Foreskin keratinocyte (primary cell): ENCODE measurements at places on chromosomes 16 and 17.

GRCh38 chr17:4789701-4789950 is 862 bp downstream of the GLTPD2 start:
- no peak for DNase-seq

- DNase-seq = no peak
Observed at GRCh38 chr17:36214918-36215317, 4.1 kb downstream of the CCL4L2 start.

DNA sequence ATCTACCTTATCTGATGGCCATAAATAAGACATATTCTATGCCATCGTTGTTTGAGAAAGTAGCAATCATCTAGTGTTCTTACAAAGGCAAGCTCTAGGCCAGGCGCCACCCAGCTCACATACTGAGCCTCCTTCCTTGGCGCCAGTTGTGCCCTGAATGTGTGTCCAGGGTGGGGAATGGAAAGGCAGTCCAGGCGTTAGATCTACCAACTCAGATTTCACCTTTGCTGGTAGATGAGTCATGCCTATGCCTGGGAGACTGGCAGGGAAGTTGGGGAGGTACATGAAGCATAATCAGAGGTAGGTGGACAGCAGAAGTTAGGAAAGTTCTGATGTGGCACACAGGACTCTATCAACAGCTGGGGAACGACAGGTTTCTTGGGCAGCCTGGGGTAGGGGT is 23.6 kb downstream of the SDR42E1 start:
- no peak for DNase-seq

DNA sequence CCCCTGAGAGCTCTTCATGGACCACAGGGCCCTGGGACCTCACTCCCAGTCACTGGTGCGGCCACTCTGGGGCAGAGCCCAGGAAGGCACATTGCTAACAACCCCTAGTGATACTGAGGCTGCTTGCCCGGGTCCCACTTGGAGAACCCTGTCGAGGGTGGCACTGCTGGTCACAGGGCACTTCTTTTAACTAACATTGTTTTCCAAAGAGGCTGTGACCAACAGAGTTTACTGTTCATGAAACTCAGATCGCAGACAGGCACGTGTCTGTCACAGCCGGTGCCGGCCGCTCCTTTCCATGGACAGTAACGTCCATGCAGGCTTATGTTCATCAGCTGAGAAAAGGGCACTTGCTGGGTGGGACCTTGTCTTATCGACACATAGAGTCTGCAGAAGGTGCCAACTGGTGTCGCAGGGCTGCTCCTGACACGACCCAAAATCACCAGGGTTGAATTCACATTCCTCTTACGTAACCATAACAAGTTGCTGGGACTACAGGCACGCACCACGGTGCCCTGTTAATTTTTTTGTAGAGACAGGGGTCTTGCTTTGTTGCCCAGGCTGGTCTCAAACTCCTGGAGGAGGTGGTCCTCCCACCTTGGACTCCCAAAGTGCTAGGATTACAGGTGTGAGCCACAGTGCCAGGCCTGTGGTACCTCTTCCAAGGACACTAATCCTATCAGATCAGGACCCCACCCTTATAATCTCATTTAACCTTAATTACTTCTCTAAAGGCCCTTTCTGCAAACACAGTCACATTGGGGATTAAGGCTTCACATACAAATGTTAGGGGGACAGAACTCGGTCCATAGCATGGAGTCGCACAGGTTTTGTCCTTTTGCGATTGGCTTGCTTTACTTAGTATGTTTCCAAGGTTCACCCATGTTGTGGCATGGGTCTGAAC is 1.2 kb upstream of the ZC3H18 start:
- no peak for DNase-seq

GRCh38 chr16:13245713-13246377 is 344.4 kb downstream of the SHISA9 start:
- DNase-seq = no peak
